ENCODE measurements at places on chromosomes 2 and 18.

- no peak for DNase-seq
Observed at GRCh38 chr2:136021976-136022375, 36.5 kb upstream of the DARS1 start.

DNA sequence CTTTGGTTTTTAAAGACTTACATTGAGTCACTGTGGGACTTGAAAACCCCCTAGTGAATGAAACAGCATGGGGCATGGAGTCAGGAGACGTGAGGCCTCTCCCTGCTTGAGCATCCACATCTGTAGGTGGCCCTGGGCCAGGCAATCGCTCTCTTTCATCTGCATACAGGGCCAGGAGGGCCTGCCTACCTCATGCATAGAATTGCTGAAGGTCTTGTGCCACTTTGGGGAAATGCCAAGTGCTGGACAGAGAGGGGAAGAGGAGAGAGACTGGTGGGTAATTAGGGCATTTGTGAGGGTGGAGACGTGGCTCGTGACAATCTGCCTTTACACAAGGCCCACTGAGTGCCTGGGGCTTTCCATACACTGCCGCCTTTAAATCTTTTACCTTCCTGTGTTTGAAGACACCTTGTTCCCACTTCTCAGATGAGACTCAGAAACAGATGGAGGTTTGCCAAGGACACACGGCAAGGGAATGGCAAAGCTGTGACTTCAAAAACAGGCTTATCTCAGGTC, 322.2 kb upstream of the HS6ST1 start:
- DNase-seq, result no peak

DNA sequence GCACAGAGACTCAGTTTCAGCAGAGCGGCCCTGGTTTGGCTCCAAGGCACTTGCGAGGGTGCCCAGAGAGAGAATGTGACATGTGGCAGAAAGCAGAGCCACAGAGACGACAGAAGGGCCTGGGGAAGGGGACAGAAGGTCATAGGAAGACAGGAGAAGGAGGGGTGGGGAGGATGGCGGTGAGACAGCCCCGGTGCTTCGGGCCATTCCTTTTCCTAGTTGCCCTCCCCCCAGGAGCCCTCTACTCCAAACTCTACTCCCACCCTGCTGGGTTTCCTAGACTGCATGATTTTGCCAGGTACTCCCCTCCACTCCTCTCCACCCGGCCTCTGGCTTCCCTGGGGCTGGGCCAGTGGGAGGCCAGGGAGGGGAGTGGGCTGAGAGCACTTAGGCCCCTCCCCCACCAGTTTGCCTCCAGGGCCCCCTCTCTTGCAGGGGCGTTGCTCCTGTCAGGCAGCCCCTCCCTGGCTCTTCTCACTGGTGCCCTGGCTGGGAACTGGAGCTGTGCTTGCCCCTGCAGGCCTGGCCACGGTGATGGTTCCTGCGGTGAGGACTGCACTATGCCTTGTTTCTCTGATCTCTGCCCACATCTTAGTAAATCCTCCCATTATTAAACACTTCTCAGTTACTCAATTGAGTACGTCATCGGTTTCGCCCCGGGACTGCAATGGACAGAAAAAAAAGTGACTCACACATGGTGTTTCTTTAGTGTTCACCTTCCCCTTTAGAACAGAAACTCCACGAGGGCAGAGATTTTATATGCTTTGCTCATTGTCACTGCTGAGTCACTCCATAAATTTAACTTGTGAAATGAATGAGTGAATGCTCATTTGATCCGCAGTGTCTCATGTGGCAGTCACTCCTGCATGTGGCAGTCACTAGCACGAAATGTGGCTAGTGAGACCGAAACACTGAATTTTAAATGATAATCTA, 58.7 kb upstream of the SP3 start:
- peak; percentile 85 for DNase-seq

- DNase-seq, result no peak
Observed at GRCh38 chr2:156327835-156328695, 4.5 kb downstream of the NR4A2 start.

DNA sequence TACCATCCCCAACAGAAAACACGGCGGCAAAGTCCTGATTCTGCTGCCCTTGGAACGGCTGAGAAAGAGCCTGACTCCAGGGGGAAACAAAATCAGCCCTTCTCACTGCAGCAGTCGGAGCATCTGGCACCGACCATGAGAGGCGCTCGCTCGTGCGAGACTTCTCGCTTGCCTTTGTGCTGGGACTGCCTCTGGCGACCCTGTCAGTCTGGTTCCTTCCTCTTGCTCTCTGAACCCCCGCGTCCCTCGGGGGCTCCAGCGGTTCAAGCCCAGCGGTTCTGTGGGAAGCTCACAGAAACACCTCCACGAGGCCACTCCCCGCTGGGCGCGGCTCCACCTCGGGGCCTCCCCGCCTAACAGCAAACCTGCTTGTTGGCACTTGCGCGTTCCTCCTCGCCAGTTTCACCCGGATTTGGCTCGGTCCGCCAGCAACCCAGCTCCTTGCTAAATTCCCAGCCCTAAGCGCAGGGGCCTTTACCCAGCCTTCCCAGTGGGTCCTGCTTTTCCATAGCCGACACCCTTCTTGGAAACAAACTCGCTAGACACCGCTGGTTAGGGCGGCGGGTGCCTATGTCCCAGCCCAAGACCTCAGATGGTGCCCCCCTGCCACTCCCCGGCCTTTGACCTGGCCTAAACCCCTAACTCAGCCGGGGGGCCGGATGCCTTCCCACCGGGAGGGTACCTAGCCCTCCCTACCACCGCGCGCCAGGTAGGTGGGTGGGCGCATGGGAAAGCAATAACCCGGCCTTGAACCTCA, 2.2 kb downstream of the RND3 start:
- peak; percentile 92 for DNase-seq

- no peak for DNase-seq
Observed at GRCh38 chr2:114651933-114652332, 209.5 kb downstream of the DPP10 start.

GRCh38 chr2:204108330-204108751, 171.8 kb downstream of the ICOS start:
- no peak for DNase-seq

- no peak for DNase-seq
Observed at GRCh38 chr2:145190031-145190703, 670.2 kb upstream of the ZEB2 start.

- no peak for DNase-seq
Observed at GRCh38 chr2:72012886-72013574, 134.6 kb downstream of the CYP26B1 start.

DNA sequence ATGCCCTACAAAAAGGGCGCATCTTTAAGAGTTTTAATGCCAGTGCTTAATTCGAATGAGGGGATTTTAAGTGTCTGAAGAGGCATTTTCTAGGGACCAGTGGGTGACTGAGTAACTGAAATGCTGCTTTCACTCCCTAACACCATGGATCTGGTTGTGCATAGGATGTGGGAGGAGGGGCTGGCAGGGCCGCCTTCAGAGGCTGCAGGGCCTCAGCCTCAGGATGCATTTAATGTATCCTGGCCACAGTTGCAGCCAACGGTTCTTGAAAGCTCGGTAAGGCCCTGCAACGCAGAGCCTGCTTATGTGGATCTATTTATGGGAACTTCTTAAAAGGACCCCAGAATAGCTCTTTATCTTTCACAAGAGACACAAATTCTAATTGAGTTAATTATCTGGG, 25.8 kb upstream of the IL18RAP start:
- no peak for DNase-seq

DNA sequence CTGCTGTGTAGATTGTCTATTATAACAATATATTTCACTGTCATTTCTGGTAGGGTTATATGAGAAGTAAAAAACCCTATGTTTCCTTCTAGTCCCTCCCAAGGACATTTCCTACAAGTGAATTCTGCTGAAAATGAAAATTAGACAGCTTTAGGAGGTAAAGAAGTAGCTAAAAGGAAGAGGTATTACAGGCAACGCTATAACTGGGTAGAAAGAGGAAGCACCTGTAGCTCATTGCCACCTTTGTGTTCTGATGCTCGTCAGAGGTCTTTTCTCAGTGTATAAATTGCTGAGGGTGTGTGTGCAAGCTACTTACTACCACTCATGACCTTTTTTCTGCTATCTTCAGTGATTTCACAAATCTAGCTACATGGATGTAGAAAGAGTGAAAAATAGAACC, 1.4 kb downstream of the DNAJC10 start:
- no peak for DNase-seq

GRCh38 chr2:19332503-19332902, 25.9 kb downstream of the OSR1 start:
- no peak for DNase-seq

- DNase-seq, result no peak
Observed at GRCh38 chr18:10265560-10266333, 188.7 kb upstream of the APCDD1 start.

- no peak for DNase-seq
Observed at GRCh38 chr2:213238753-213239495, 45.3 kb upstream of the SPAG16 start.

DNA sequence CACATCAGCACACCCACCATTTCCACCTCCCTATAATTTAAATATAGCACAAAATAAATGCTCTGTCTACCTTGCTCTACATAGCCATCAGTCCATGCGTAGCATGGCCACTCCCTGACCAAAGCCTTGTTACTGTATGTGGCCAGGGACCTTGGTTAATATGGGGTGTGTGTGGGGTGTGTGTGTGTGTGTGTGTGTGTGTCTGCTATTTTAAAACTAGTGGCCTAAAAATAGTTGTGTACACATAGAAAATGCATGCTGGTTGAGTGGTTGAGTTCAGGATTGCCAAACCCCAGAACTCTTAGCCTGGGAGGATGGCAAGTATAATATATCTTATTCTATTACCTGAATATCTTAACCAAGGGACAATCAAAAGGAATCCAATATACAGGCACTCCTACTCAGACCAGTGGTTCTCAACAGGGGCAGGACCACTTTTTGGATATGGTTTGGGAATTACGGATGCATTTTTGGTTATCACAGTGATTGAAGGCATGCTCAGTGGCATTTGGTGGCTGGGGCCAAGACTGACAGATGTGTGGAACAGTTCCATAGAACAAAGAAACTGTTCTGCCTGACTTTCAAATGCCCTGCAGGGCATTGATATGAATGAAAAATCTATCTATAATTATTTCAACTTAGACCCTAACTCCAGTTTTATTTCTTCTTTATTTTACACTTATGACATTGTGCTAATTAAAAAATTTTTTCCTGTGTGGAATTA, 72.3 kb upstream of the PSME4 start:
- no peak for DNase-seq

DNA sequence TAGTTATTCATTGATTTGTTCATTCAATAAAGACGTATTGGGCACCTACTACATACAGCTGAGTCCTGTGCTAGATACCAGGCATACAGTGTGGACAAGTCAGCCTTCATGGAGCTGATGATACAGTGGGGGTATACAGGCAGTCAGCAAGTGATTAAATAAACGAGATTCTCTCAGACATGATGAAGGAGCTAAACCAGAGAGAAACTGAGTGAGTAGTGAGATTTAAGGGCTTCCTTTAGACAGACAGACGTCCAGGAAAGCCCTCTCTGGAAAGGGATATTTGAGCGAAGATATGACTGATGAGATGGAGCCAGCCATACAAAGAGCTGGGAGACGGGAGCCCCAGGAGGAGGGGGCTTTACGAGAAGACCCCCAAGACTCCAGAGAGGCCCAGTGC, 122.6 kb upstream of the MYCN start:
- no peak for DNase-seq

GRCh38 chr2:12177455-12178288, 431.2 kb downstream of the LPIN1 start:
- no peak for DNase-seq

DNA sequence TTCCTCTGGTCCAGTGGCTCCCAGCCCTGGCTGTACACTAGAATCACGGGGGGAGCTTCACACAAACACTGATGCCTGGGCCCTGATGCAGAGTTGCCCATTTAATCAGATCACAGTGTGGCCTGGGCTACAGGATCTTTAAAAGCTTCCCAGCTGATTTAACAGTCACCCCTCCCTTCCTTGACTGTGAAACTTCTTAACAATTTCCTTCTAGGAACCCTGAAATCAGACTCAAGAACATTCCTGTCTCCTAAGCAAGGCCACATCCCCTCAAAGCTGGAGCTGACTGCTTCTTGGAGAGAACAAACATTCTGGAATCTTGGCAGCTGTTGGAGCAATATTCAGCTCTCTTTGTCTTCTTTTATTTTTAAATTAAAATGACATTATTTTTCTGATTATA, 88.7 kb downstream of the ADD2 start:
- DNase-seq, result peak; percentile 58

- DNase-seq, result no peak
Observed at GRCh38 chr18:12699747-12700146, 2.8 kb downstream of the CEP76 start.

- no peak for DNase-seq
Observed at GRCh38 chr2:160137464-160137863, 62.6 kb downstream of the ITGB6 start.

DNA sequence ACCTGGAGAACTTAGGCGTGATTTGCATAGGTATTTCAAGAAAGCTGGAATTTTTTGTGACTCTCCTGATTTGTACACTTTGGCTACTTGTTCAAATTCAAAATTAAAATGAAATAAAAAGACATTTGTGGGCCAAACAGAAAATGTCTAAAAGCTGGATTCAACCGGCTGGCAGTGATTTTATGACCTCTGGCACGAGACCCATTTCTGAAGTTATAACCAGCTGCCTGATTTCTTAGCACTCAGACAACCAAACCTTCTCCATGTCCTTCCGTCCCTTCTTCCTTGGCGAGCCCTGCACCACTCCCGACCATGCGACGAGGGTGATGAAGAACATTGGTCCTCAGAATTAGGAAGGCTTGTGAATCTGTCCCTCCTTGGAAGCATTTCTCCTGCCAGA, 19.7 kb downstream of the PKDCC start:
- DNase-seq, result no peak

DNA sequence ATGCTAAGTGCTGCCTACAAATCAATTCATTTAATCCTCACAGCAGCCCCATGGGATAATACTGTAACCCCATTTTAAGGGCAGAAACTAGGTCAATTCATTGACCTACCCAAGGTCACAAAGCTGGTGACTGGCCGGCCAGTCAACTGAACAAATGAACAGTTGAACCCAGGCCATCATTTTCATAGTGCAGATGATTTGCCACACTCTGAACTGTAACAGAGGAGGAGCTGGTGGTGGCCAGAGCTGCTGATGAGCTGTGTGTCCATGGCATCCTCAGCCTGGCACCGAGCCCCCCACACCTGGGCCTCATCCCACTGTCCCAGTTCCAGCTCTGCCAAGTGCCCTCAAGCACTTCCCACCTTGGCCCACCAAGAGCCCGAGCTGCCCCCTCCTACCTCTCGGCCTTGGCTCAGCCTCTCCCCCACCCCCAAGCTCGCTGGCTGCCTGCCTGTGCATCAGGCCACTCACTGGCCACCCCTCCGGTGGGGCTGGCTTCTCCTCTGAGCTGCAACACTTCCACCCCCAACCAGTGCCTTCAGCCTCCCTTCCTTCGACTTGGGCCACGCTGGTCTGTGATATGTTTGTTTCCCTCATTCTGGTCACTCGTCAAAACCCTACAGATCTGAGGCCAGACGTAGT, 58.4 kb downstream of the ATOH8 start:
- peak; percentile 69 for DNase-seq

GRCh38 chr2:205802941-205803340, 120.6 kb downstream of the NRP2 start:
- no peak for DNase-seq

GRCh38 chr2:79835911-79836310, 323.1 kb downstream of the CTNNA2 start:
- no peak for DNase-seq

GRCh38 chr18:57741273-57741672, 61.8 kb downstream of the ATP8B1 start:
- no peak for DNase-seq

Measured in left lung (tissue), 14 donors.